CD4-positive, CD25-positive, alpha-beta regulatory T cell (primary cell): ENCODE measurements at places on chromosomes 12 and 14.
A peak's percentile ranks its signal among the peaks of the same experiment; 100 is the strongest.

DNA sequence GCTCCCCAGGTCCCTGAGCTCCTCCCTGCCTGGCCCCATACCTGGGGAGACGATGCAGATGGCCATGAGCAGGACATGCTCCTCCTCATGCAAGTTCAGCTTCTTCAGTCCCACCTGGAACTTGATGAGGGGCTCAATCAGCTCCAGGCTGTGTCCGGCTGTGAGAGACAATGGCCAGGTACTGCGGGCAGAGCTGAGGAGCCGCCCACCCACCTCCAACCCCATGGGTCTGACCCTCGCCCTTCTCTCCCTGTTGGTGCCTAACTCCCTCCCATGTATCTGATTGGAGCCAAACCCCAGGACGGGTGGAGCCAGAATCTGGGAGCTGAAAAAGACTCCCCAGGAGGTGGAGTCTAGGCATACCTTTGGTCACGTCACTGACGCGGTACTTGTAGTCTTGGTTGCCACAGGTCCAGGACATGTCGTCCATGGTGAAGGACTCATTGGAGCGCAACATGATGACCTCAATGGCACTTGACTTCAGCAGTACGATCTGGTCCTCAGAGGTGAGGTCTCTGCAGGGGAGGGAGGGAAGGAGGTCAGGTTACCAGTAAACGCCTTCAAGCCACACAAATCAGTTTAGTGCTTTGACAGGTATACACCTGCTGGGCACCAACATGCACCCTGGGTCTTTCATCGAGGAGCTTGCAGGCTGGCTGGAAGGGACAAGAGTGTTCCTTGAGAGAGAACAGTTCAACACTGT, 26.7 kb upstream of the HDAC7 start:
- DNase-seq: no peak

DNA sequence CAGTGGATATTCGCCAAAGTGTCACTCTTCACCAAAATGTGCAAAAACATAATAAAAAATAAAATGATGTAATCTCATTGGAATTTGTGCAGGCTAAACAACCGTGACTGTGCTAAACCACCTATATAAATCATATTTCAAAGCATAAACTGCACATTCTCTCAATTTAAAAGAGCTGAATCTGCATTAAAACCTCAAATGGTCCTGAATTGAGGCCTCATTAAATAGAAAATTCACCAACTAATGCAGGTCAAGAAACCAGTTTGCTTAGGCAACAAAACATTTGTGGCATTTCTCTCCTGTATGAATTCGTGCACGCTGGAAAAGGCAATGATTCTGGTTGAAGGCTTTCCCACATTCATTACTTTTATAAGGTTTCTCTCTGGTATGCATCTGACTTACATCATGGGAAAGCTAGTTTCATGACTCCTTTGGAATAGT, 80.1 kb upstream of the IFNG-AS1 start:
- DNase-seq: no peak

- DNase-seq: no peak
These were observed 217.8 kb upstream of the NPAS3 start for GRCh38 chr14:32720927-32721326.

GRCh38 chr12:12024911-12025682, 45.6 kb upstream of the BCL2L14 start:
- DNase-seq: peak; percentile 34

- no peak for DNase-seq
These were observed 230.1 kb downstream of the FOXN3 start for GRCh38 chr14:89186856-89187376.

- no peak for DNase-seq
These were observed 45.1 kb upstream of the MEG3 start for GRCh38 chr14:100780646-100781355.

- no peak for DNase-seq
These were observed 8.7 kb downstream of the ANKRD13A start for GRCh38 chr12:110007881-110008280.

- DNase-seq: no peak
These were observed 3.9 kb downstream of the CDH24 start for GRCh38 chr14:23053426-23053825.

GRCh38 chr12:113348849-113349536, 9.4 kb upstream of the PLBD2 start:
- DNase-seq: no peak

DNA sequence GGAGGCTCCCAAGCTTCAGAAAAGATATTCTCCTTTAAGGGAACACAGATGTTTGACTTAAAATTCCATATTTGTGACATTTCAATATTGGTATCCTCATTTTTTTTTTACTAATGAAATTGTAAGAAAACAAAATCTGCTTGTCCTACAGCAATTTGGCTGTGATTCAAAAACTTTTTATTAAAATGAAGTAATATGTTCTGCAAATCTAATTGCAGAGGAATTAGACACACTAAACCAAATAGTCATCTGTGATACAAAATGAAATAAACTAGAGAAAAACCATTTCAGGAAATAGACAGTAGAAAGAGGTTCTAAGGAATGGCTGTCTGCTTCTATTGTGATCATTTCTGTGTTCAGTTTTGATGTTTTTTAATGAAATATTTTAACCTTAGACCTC, 50.1 kb upstream of the HIF1A start:
- no peak for DNase-seq

DNA sequence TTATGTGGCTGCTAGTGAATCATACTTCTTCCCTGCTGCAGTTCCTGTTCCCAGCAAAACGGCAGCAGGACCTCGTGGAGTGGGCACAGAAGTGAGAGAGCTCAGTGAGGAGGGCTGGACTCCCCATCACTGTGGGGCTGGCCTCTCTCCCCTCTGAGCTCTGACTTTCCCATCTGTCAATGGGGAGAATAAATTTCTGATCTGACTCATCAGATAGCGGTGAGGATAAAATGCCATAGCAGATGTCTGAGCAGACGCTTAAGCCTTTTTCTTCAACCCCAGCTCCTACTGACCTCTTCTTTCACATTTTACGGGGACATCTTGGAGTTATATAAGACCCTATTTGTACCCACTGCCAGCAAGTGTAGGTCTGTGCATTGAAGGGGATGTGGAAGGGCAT, 116.6 kb downstream of the CRACR2A start:
- no peak for DNase-seq

DNA sequence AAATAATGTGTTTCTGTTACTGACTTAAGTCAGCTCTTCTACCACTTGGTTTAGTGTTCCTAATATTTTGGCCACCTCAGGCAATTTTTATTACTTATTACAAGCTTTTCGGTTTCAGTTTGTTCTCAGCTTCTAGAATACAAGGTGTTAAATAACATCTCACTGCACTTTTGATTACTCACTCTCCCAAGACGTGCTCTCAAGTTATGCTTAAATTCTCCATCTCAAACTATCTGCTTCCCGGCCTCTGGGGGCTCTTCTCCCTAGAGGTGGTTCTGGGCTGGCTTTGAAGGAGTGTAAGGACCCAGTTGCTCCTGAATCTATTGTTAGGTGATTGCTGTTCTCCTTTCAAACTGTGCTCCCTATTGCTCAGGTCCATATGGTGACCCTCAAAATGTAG, 193.9 kb upstream of the DDHD1 start:
- DNase-seq: no peak

DNA sequence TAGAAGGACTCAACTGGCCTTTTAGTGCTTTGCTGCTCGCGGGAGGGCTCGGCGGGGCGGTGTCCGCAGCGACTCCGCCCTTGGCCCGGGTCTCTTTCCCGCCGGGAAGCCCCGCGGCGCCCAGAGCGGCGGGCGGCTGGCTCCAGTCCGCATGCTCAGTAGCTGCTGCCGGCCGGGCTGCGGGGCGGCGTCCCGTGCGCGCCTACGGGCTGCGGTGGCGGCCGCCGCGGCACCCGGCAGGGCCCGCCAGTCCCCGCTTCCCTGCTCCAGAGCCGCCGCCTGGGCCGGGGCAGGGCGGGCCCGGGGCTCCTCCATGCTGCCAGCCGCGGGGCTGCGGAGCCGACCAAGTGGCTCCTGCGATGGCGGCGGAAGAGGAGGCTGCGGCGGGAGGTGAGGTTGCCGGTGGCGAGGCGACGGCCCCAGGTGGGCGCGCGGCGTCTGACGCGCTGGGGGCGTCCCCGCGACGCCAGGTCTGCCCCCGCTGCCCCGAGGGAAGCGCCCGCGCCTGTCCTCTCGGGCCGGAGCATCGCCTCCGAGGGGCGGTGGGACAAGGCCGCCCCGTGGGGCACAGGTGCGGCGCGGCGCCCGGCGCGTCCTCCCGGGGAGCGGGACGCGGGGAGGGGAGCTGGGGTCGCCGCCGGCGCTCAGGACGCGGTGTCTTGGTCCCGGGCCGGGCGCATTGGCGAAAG, at the start of gene BMAL2:
Gene BMAL2, plus strand, starts transcription at position 123 of the 689 bp plus-strand sequence. Its CDS starts 237 bp downstream, at position 360.
- peak; percentile 31 for DNase-seq

DNA sequence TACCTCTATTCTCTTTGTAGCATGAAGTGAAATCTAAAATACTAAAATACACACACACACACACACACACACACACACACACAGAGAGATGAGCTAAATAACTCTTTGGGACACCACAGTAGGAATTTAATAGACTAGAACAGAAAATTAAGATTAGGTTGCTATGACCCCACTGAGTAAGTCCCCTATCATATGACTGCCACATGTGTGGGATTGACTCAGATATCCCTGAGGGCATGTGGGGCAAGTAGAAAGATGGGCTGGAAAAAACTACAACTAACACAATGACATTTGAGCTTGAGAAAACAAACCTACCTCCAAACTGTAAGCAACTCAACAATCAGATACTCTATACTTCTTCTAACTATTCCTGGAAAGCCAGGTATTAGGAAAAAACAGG, 27.0 kb downstream of the SLC25A21 start:
- DNase-seq: no peak

- no peak for DNase-seq
These were observed 46.2 kb downstream of the WSCD2 start for GRCh38 chr12:108175310-108175709.

DNA sequence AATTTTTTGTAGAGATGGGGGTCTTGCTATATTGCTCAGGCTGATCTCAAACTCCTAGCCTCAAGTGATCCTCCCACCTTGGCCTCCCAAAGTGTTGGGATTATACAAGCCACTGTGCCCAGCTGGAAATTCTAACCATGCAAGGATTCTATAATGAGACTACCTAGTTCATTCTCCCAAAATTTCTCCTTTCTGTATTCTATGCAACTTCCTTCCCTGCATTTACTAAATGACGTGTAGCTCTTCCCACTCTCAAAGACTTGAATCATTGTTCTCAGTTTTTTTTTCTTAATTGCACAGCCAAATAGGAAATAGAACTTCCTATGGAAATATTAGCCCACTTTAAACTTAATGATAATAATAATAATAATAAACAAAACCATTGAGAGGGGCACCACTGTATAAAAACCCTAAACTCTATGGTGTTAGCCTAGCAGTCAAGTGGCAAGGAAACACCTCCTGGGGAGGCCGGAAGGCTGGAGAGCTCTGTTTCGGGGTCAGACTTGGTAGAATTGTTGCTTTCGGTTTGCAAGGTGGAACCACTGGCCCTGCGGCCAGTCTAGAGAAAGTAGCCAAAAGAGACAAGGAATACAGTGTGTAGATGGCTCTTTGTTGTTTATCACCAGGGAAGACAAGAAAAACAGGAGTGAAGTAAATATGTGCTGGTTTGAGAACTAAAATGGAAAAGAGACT, 40.0 kb upstream of the TESC start:
- no peak for DNase-seq

DNA sequence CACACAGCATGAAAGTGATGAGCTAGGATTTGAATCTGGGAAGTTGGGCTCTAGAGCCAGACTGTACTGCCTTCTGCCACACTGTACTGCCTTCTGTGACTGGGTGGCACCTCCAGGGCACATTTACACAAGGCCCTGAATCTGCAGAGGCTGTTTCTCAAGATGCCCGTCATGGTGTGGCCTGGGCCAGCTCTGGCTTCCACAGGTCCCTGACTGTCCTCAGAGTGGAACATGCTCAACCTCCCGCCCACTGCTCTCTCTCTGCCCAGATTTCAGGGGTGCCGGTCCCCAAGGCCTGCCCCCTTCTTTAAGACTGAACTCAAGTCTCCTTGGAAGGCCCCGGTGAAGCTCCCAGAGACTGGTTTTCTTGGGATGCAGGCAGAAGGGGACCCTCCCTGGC, 50.2 kb downstream of the C14orf132 start:
- no peak for DNase-seq

GRCh38 chr14:33728010-33728498, 222.8 kb downstream of the EGLN3 start:
- no peak for DNase-seq

GRCh38 chr14:29741909-29742401, 185.7 kb downstream of the PRKD1 start:
- DNase-seq: no peak

DNA sequence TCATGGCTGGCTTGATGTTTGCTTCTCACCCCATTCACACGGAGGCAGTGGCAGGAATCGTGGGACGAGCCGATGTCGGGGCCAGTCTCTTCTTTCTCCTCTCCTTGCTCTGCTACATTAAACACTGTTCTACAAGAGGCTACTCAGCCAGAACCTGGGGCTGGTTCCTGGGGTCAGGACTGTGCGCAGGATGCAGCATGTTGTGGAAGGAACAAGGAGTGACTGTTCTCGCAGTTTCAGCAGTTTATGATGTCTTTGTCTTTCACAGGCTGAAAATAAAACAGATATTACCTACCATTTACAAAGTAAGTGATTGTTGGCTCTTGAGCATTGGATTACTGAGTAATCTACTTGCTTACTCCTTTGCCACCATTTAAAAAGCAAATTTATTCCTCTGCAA, 170.6 kb downstream of the TMTC2 start:
- DNase-seq: no peak
